ENCODE measurements at places on chromosomes 1 and 21. TPM values are rescaled to one million over a fixed set of nuclear protein-coding genes. Genes with fewer than 3 reads are reported as not detected.

The SPRR2B gene
- total RNA-seq = not detected

The SLC6A9 gene
- total RNA-seq = 9.0 TPM

The CD164L2 gene
- total RNA-seq = not detected

The LAX1 gene
- total RNA-seq = 0.13 TPM

The ITLN2 gene
- total RNA-seq = not detected

The TIAM1 gene
- total RNA-seq = 20.3 TPM

The HCRTR1 gene
- total RNA-seq = not detected

Measured in articular chondrocyte of knee joint (primary cell).